T follicular helper cell (primary cell): ENCODE measurements at places on chromosomes 2 and 18.

- no peak for DNase-seq
These were observed 11.8 kb upstream of the HAT1 start for GRCh38 chr2:171910494-171910893.

GRCh38 chr2:101818531-101819451, 121.3 kb downstream of the MAP4K4 start:
- no peak for DNase-seq

- DNase-seq, result no peak
These were observed 50.6 kb downstream of the ANKMY1 start for GRCh38 chr2:240507060-240507777.

DNA sequence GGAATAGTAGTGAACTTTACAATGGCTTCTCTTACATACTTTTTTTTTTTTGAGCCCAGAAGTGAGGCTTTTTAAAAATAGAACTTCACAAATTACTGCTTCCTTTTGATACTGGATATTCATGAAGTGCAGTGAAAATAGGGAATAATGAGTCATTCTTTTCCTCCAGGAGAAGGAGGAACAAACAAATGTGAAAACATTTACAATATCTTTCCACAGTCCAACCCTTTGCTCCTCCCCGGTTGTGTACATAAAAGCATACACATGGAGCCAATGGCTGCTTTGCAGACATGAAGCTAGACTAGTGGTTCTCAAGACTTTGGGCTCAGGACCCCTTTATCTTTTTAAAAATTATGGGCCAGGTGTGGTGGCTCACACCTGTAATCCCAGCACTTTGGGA, 266.9 kb downstream of the GBX2 start:
- no peak for DNase-seq

GRCh38 chr2:238239543-238239862, 335 bp downstream of the HES6 start:
- peak; percentile 18 for DNase-seq

- no peak for DNase-seq
These were observed 420.6 kb downstream of the IRS1 start for GRCh38 chr2:226378753-226379705.

DNA sequence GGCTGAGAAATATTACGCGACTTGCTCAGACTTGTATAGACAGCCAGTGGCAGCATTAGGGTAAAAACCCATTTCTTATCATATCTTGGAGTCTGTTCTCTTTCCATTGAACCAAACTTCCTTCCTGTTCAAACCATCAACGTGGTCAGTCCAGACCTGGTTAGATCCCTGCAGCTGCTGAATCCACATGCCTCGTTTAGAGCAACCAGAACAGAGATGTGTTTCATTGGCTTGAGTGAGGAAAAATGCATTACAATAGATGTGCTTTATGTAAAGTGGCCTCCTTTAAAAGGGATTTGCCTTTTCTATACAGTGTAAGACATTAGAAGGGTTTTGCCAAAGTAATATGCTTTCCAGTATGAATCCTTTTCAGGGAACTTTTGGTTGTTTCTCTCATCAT, 232.4 kb downstream of the MEIS1 start:
- no peak for DNase-seq

DNA sequence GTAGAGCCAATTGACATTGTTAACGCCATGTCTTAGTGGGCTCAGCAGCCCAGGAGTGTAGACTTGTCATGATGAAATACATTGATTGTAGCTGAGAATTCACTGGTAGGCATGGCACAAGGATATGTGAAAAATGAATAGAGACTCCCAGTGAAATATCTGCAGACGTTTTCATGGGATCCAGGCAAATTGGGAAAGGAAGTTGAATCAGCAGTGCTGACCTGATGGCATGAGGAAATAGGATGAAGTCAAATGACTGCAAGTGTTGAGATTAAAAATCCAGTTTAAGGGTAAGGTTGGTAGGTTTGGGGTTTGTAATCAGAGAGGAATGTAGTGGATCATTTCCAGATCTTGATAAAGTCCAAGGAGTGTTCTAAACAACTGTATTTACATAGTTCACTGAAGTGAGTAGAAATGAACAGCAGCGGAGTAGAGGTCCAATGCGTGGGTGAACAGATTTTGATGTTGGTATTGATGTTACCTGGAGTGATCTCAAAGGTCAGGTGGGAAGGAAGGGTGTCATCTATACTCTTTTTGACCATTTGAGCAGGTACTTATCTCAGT, 24.6 kb downstream of the INSIG2 start:
- DNase-seq, result no peak

GRCh38 chr2:1750933-1751766, 6.8 kb upstream of the PXDN start:
- DNase-seq, result no peak

- DNase-seq, result no peak
These were observed 117.3 kb downstream of the PLB1 start for GRCh38 chr2:28613186-28613585.

- no peak for DNase-seq
These were observed 152.6 kb downstream of the COPS8 start for GRCh38 chr2:237238249-237238648.

DNA sequence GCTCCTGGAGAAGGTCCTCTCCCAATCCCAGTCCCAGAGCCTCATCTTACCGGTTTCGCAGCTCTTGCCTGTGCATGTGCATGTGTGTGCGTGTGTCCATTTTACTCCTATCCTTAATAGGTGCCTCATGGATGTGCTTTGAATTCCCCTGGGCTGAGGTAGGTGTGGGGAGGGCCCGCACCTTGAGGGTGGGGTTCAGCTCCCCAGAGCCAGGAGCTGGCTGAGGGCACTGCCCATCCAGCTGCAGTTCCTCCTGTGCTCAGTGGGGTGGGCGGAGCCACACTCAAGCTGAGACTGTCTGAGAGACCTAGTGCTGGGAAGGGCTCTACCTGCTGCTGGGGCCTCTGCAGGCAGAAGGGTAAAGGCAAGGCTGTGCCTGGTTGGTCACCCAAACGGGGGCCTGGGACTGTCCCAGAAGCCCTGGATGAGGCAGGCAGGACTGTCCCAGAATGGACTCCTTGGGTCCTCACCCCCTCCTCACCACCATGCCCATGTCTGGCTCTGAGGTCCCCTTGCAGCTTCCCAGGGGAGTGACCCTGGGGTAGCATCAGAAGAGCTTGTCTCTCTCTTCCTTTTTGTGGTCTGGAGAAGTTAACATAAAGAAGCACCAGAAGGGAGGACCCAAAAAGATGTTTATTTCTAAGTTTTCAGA, 8.9 kb downstream of the GDF7 start:
- no peak for DNase-seq

GRCh38 chr2:149561309-149561926, 26.2 kb downstream of the MMADHC start:
- no peak for DNase-seq

DNA sequence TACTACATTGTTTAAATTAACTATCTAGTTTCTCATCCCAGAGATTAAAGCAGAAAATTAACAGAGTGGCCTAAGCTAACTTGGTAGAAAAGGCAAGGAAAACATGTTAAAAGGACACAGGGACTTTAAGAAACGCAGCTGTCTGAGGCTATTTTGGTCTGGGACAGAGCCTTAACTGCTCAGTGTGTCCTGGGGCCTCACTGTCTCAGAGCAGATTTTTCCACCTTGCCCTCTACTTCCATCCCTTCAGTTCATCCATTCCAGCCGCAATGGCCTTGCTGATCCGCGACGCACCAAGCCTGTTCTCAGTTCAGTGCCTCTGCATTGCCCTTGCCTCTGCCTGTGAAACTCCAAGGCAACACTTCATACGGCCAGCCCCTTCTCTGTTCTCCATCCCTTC, 114.9 kb upstream of the OSR1 start:
- DNase-seq, result no peak

DNA sequence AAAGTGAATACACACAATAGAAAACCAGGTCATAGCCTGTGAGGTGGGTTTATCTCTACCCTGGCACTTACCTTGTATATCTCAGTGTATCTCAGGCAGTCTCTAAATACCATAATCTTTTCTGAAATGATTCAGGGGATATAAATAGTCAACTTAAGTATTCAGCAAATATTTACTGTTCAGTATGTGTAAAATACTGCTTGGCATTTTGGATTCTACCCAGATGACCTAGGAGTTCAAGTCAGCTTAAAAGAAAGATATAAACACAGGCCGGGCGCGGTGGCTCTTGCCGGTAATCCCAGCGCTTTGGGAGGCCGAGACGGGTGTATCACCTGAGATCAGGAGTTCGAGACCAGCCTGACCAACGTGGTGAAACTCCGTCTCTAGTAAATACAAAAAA, 23.8 kb downstream of the GRHL1 start:
- no peak for DNase-seq

- DNase-seq, result no peak
These were observed 68.6 kb upstream of the DNMT3A start for GRCh38 chr2:25410370-25410769.

DNA sequence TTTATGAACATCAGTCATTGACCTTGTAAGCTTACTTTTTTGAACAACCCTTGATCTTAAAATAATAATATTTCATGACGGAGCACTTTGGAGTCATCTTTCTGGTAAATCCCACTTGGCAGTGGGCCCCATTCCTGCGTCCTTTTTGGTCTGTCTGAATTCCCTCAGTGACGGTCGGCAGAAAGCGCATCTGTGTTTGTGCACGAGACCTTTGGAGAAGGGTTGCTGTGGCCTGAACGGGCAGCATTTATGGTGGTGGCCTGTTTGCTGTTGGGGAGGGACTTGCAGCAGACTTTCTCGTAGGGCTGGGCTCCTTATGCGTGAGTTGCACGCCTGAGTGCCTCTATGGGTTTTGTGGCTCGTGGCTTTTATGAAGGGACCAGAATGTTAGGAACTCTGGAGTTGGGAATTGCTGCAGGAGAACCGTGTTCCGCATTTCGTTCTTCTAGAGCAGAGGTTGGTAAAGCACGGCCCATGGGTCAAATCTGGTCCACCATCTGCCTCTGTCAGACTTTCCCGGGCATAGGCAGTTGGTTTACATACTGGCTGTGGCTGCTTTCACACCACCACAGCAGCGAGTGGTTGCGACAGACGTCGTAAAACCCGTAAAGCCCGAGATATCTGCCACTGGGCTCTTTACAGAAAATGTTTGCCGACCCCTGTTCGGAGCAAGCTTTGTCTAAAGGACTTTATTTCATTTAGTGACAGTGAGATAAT, 30.8 kb downstream of the LPIN1 start:
- no peak for DNase-seq

DNA sequence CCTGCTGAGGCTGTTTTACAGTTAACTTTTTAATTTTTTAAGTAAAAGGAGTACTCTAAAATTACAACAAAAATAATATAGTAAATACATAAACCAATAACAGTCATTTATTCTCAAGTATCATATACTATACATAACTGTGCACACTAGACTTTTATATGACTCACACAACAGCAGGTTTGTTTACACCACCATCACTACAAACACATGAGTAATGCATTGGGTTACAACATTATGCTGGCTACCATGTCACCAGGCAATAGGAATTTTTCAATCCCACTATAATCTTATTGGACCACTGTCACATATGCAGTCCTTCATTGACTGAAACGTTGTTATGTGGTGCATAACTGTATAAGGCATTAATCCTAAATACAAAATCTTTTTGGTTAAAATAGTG, 42.5 kb downstream of the RASGRP3 start:
- DNase-seq, result no peak

- no peak for DNase-seq
These were observed 27.5 kb downstream of the COA5 start for GRCh38 chr2:98580656-98581284.

GRCh38 chr2:126228531-126228930, 427.4 kb upstream of the GYPC start:
- no peak for DNase-seq

- DNase-seq, result no peak
These were observed 1129.9 kb upstream of the GYPC start for GRCh38 chr2:125526093-125526492.

- DNase-seq, result no peak
These were observed 142.0 kb downstream of the PTGR3 start for GRCh38 chr18:75066936-75067335.

GRCh38 chr2:201182650-201183364, at the start of gene CASP10:
Gene CASP10, plus strand, starts transcription at chr2:201183141. Its CDS starts 2,637 bp downstream, at chr2:201185778.
- peak; percentile 7 for DNase-seq

DNA sequence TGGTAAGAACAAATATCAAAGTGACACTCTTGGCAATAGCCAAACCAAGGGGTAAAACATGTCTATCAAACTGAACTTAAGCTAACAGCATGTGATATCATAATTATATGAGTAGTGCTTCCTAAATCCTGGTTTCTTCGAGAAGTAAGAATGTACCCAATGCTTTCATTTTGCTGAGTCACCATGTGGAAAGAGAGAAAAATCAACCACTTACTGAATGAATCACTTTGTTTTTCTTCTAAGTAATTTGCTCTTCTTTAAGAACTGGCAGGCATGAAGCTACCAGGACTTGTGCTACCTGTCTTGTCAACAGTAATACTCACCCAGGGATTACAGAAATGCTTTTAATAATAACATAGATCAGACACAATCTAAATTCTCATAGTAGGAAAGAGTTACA, 19.0 kb upstream of the DUSP19 start:
- no peak for DNase-seq

GRCh38 chr2:133293544-133294353, 274.5 kb downstream of the NCKAP5 start:
- DNase-seq, result no peak

DNA sequence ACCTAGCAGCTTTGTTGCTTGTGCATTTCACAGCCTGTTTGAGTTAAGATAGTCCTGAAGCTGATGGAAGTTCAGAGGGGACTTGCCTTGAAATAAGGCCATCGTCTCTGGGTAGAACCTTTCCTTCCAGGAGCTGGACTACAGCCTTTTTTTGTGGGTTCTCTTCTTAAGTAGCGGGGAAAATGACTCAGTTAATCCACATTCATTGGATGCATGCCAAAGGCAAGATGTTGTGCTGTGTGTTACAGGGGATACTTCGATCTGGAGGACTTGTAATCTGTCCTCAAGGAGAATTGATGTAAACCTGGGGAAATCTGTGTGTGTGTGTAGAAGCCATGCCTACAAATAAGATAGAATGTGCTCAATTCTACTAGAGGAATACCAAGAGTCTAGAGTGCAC, 46.8 kb downstream of the RPIA start:
- no peak for DNase-seq

GRCh38 chr2:231093933-231094332, 30.9 kb downstream of the HTR2B start:
- no peak for DNase-seq

GRCh38 chr2:64797881-64798575, 144.3 kb upstream of the SERTAD2 start:
- no peak for DNase-seq

DNA sequence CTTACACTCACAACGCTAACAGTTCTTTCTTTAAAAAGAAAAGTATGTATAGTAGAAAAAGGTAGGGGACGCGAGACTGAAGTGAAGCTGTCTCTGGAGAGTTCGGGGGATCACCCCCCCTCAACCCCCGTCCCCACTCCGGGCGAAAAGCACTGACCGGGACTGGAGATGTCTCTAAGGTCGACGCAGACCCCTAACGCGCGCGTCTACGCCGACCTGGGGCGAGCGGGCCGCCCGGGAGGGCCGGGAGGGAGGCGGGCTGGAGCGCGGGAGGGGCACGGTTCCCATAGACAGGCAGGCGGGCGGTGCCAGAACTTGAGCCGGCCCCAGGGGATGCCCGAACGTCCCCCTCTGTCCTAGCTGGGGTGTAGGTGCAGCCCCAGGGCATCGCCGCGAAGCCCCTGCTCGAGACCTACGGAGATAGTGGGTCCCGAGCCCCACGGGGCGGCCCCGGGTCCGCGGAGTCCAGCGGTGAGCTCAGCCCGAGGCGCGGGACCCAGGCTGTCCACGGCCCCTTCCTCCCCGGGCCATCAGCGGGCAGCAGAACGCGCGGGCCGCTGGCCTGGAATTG, 82.2 kb downstream of the CHRNA1 start:
- peak; percentile 19 for DNase-seq

- no peak for DNase-seq
These were observed 533.4 kb downstream of the NYAP2 start for GRCh38 chr2:225932811-225933413.

- no peak for DNase-seq
These were observed 87.4 kb upstream of the HK2 start for GRCh38 chr2:74746480-74746879.
